CD8-positive, alpha-beta T cell (primary cell): ENCODE measurements at places on chromosomes 7 and 10. TPM values are rescaled to one million over a fixed set of nuclear protein-coding genes. Genes with fewer than 3 reads are reported as not detected.

- DNase-seq: no peak
Measured at GRCh38 chr10:16644146-16644545, 122.5 kb upstream of the C1QL3 start.

Gene LRRD1
- not detected for total RNA-seq

DNA sequence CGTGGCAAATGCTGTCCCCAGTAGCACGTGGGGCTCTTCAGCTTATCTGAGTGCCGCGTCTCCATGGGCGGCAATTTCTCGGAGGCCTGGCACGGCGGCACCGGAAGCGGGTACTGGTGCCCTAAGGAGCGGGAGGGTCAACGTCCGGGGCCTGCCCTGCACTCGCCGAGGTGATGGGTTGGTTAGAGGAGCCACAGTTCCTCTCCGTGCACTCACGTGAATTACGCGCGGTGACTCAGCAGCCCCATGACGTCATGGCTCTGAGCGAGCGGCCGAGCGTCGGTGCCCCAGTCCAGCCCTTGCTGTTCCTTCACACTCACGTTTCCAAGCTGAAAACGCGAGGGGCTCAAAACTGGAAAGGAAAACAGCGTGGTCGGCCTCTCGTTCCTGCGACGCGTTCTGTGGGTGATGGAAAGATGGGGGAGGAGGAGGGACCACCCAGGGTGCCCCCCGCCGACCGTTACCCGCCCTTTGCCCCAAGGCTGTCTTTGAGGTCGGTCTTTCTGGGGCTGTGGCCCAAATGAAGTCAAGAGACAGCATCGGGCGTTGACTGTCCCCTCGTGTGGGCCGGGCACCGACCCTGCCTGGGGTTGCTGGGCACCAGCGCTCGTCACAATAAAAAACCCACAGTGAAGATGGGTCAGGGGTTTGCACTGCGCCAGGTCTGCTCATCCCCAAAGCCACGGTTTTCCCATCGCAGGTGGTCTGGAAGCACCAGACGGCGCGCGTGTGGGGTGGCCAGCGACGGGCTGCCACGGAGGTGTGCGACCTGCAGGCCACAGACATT is 70.4 kb upstream of the CFAP46 start:
- no peak for DNase-seq

- DNase-seq: no peak
Measured at GRCh38 chr7:2075811-2076210, 156.9 kb downstream of the MAD1L1 start.

- no peak for DNase-seq
Measured at GRCh38 chr7:30389791-30390190, 88.8 kb downstream of the NOD1 start.

- DNase-seq: no peak
Measured at GRCh38 chr10:78964952-78965633, 103.7 kb upstream of the ZMIZ1 start.

- DNase-seq: no peak
Measured at GRCh38 chr7:70214071-70214470, 615.8 kb downstream of the AUTS2 start.

- no peak for DNase-seq
Measured at GRCh38 chr7:23971031-23971430, 261.0 kb downstream of the STK31 start.

- no peak for DNase-seq
Measured at GRCh38 chr7:114303301-114303700, 111.3 kb upstream of the FOXP2 start.

Gene MCU
- 6.7 TPM for total RNA-seq

GRCh38 chr10:111989136-111989911 is 194.2 kb downstream of the GPAM start:
- no peak for DNase-seq

DNA sequence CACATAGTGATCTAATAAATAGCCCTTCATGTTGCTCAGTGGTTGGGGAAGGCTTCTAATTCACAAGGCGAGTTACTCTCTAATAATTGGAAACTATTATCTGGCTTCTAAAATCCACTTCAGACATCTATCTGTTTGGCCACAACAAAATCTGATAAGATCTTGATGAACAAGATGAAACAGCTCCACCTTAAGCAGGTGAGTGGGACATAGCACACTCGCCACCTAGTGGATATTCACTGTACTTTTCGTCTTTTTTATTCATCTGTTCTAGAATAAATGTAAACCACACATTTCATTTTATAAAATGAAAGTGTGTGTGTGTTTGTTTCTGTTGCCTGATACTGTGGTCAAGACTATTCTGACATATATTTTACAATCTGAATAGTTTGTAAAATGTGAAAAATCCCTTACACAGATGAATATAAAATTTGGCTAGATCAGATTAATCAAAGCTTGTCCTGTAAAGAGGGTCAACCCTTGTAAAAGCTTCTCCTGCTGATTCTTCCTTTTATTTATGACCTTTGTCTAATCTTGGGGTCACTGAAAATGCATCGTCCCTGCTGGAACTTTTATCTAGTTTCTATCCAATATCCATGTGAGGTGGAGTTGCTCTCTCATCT is 26.5 kb upstream of the CNTNAP2 start:
- DNase-seq: no peak

GRCh38 chr7:98329100-98329790 is 47.8 kb downstream of the BRI3 start:
- no peak for DNase-seq

- DNase-seq: no peak
Measured at GRCh38 chr7:136006208-136006607, 29.0 kb upstream of the MTPN start.

Gene ADAM12
- 1.9 TPM for total RNA-seq

GRCh38 chr7:28872226-28872625 is 85.9 kb downstream of the TRIL start:
- no peak for DNase-seq

DNA sequence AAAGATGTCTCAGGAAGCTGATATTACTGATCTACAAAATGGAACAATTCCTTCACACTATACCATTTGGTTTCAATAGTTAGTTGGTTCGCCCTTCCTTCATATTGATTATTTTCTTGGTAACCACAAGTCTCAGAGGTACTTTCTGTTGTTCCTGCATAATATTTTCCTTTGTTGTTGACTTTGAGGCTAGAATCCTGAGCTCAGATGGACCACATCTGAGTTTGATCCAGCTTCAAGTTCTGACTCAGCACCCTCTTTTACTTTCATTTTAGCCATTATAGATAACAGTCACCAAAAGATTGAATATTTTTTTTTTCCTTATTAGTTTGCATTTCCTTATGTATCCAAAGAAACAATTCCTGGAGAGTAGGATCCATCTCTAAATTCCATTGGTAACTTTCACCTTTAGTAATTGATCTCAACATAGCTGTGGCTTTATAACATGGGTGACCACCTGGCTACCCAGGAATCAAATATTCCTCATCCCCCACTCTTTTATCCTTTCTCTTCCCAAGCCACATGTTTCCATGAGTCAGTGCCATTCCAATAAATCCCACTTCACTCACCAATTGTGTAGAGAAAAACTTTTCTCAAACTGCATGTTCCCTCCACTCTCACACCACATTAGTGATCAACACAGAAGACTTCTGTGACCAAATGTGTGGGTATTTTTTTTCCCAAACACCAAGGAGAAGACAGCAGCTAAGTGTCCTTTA is 9.7 kb upstream of the ABCA13 start:
- no peak for DNase-seq

GRCh38 chr10:124175701-124176348 is 82.4 kb upstream of the CHST15 start:
- DNase-seq: no peak

- peak; percentile 50 for DNase-seq
Measured at GRCh38 chr10:96339956-96340904, 18.6 kb downstream of the OPALIN start.

Gene CFAP69
- total RNA-seq: not detected

- DNase-seq: no peak
Measured at GRCh38 chr7:111026806-111027205, 64.1 kb upstream of the LRRN3 start.

GRCh38 chr7:38502289-38502688 is 128.9 kb downstream of the AMPH start:
- DNase-seq: no peak

Gene STEAP4
- total RNA-seq: not detected
